Right renal pelvis (tissue), 4 donors: ENCODE measurements at places on chromosomes 13 and 19. TPM values are rescaled to one million over a fixed set of nuclear protein-coding genes. Genes with fewer than 3 reads are reported as not detected.

- DNase-seq, result no peak
Measured at GRCh38 chr19:1911995-1912394, 6.8 kb downstream of the ADAT3 start.

GRCh38 chr13:99307648-99308339 is 595 bp upstream of the GPR183 start:
- no peak for DNase-seq

- no peak for DNase-seq
Measured at GRCh38 chr19:29211562-29212355, 1.2 kb downstream of the UQCRFS1 start.

DNA sequence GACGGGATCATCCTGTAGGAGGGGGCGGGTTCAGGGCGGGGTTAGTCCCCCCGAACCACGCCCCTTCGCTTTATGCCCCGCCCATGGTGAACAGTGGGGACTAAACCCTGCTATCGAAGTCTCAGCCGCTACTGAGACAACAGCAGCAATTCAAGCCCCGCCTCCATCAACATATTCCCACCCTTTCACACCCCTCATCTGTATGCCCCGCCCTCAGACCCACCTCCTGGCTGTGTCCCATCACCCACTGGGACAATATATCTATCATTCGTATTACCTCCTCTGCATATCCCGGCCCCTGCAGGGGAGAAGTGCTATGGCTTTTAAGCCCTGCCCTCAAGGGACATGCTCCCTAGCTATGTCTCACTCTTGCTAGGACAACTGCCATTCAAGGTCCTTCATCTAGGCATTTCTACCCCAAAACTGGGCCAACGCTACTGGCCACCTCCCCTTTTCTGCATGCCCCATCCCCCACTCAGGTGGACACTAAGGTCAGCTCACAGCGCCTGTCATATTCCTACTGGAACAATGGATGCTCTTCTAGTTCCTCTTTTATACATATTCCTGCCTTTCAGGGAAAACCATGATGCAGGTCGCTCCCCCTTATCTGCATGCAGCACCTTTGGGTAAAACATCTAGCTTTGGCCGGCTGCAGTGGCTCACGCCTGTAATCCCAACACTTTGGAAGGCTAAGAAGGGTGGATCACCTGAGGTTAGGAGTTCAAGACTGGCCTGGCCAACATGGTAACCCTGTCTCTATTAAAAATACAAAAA is 11.9 kb downstream of the LRFN1 start:
- DNase-seq, result no peak

DNA sequence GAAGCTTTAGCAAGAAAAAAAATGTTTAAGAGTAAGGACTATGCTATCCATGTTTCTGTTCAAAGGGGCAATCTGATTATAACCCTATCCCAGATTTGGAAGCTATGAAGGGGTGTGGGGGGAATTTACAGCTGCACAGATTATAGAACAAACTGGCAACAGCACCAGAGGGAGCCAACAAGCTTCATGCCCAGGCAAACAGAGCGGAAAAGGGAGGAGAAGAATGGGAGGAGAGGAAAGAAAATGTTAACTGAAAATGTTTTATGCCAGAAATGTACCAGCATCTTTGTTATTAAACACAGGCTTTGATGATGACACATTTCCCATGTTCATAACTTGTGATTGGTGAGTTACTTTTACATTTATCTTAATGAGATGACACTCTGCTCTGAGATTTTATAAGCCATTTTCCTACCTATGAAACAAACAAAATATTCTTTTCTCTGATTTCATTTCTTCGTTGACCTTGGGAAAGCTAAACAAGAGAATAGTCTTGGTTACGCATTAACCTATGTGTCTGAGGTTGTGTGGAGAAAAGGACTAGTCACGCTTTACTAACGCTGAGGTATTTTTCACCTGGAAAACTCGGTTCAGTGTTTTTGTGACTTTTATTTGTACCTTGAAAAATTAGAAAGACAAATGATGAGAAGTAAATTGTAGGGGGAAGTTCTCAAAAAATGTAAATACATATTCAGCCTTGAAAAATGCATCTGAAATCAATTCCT is 235.8 kb upstream of the MIR17HG start:
- no peak for DNase-seq

GRCh38 chr19:10214784-10215183 is 16.3 kb downstream of the S1PR2 start:
- DNase-seq, result no peak

DNA sequence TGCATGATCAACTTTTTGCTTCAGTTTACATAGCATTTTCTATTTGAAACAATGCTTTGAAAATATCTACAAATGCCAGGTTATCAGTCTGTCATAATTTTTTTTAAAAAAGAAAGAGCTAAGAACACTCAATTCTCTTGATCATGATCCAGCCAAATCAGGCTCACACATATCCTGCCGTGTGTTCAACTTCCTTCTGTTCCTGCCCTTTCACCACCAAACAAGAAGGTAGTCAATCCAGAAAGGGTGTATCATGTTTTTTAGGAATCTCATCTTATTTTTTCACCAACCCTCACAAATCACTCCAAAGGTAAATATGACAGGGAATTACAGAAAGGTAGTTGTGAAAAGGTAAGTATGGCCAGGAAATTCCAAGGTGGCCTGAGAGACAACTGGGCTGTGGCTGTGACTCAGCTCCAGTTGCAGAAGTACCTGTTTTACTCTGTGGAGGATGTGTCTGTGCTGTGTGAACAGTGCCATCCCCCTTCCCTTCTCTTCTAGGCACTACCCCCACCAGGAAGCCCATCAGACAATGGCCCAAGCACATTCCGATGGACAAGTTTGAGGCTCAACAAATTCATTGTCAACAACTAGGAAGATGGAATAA is 138.8 kb upstream of the GJB6 start:
- DNase-seq, result no peak

GRCh38 chr13:111519041-111519440 is 198.6 kb downstream of the TEX29 start:
- no peak for DNase-seq

DNA sequence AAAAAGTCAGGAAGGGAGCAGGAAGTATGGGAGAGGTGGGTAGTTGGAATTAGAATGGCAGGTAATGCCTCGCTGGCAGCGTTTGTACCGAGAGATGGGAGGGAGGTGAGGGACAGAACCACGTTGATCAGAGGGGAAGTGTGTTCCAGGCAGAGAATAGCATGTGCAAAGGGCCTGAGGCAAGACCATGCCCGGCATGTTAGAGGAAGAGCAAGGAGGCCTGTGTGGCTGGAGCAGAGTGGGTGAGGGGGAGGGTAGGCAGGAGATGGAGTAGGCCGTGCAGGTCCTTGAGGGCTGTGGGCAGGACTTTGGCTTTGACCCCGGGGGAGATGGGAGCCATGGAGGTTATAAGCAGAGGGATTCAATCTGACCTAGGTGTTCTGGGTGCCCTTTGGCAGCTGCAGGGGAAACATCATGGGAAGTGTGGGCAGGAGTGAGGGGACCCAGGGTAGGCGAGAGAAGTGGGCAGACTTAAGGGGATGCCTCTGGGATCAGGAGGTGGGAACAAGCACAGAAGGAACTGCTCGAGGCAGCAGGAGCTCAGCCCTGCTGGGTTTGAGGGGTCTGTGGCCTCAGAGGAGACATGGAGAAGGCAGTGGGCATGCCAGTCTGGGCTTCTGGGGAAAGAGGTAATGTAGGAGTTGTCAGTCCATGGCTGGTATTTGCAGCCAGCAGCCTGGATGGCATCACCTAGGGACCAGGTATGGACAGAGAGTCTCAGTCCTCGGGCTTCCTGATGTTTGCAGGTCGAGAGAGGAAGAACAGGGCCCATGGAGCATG is 48.8 kb downstream of the CD320 start:
- no peak for DNase-seq

- no peak for DNase-seq
Measured at GRCh38 chr13:101309014-101309619, 107.2 kb downstream of the NALCN start.

DNA sequence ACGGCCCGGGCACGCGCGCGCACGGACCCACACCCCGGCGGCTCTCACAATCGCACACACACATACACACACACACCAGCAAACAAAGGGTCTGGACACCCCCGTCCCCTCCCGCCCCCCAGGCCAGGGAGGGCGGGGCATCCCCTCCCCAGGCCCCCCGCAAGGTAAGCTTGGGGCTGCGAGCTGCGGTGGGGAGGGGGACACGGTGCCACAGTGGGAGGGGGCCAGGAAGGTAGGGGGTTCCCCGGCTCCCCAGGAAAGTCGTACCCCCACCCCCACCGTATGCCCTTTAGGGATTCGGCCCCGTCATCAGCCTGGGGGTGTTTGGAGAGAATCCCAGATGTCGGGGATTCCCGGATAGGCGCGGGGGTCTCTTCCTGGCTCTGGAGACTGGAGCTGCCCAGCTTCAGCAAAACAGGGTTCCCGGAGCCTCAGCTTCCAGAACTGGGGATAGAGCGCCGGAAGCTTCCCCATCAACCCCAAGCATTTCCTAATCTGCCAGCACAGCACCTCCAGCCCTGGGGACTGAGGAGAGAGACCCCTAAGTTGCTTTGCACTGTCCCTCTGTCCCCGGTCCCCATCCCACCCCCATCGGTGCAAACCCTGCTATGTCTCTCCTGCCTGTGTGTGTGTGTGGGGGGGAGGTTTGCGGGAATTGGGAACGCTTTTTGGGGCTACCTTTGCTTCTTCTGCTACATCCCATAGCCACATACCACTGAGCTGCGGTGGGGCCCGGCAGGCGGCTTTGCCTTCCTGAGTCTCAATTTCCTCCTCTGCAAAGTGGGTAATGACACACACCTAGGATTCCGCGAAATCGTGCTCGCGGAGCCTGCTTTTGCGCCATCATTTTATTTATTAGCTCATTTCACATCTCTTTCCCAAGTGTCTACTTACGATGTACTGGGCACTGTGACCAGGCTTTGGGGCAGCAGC is 1.8 kb upstream of the CDC37 start:
- DNase-seq, result no peak

DNA sequence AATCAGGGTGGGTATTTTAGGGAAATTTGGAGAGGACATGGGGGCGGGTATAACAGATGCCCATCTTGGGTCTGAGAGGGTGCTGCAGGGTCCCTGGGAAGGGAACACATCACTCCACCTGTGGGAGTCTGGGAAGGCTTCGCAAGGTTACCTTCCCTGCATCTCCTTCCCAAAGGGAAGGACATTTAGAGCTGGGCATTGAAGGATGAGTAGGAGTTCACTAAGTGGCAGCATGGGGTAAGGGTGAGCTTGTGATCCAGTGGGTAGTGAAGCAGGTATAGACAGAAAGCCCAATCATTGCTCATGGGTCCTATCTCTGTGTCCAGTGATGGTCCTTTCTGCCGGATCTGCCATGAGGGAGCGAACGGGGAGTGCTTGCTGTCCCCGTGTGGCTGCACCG is 13.2 kb downstream of the MARCHF2 start:
- no peak for DNase-seq

DNA sequence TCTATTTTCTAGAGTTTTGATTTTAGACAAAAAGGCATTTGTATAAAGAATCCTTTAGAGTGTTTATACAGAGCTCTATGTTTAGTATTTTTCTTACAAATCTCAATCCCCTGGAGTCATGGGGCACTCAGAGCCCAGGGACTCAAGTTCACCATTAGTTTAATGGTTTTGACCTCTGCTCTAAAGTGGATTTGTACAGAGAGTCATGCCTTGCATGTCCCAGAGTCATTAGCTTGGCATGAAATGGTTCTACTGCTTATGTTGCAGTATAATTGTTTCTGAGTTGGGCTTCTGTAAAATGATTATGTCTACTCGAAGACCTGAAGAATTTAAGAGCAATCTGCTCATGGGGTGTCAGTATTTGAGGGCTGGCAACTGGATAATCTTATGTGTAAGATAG is 406.2 kb downstream of the DLEU7 start:
- no peak for DNase-seq

DNA sequence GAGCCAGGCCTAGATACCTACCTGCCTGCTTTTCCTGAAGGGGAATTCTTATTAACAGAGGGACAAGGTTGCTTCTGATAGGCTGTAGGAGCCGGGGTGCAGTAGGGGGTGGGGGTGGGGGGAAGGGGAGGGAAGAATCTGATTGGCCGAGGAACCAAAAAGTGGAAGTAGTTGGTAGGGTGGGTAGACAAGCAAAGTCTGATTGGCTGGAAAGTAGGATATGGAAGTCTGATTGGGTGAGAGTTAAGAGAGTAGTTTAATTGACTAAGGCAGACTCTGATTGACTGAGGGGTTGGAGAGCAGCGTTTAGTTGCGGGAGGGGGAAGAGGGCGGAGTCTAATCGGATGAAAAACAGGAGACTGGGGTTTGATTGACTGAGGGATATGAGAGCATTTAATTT is 9.4 kb upstream of the CYP4F22 start:
- DNase-seq, result no peak

- DNase-seq, result no peak
Measured at GRCh38 chr19:35755550-35756376, 1.1 kb downstream of the HSPB6 start.

GRCh38 chr19:49786376-49786820 is 19.6 kb downstream of the AP2A1 start:
- DNase-seq, result no peak

DNA sequence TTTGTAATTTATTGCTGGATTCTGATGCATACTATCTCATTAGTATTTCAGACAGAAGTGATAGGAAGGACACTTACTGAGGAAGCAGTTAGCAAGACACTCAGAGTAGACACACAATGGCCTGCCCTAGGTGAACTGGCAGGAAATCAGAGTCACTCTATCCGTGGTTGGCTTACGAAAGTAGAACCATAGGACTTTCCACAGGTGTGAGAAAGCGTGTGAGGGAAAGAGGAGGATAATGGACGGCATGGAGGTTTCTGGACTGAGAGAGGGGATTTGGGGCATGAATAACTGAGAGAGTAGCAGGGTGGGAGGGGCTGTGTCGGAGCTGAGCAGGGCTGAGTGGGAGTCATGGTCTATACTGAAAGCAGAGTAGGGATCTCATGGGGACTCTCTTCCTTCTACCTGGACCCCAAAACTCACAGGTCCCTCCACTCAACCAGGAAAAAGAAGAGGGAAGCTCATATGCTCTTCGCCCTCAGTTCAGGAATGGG is 18.7 kb upstream of the EID2 start:
- no peak for DNase-seq

IGFL1 gene
- polyA plus RNA-seq, result not detected

EFNA2 gene
- polyA plus RNA-seq, result 1.7 TPM

IGLON5 gene
- 3.8 TPM for polyA plus RNA-seq

FOXA3 gene
- 0.43 TPM for polyA plus RNA-seq

ZNF790 gene
- polyA plus RNA-seq, result 9.9 TPM

LATS2 gene
- 29.6 TPM for polyA plus RNA-seq

LILRB1 gene
- polyA plus RNA-seq, result 0.86 TPM

CYP4F22 gene
- polyA plus RNA-seq, result 0.19 TPM

PGLYRP1 gene
- polyA plus RNA-seq, result 0.76 TPM
